Stimulated activated CD8-positive, alpha-beta memory T cell treated with anti-CD3 and anti-CD28 coated beads, Interleukin-7, amount 100 ng/mL, for 1 hour (primary cell): ENCODE measurements at places on chromosomes 3 and 15.

DNA sequence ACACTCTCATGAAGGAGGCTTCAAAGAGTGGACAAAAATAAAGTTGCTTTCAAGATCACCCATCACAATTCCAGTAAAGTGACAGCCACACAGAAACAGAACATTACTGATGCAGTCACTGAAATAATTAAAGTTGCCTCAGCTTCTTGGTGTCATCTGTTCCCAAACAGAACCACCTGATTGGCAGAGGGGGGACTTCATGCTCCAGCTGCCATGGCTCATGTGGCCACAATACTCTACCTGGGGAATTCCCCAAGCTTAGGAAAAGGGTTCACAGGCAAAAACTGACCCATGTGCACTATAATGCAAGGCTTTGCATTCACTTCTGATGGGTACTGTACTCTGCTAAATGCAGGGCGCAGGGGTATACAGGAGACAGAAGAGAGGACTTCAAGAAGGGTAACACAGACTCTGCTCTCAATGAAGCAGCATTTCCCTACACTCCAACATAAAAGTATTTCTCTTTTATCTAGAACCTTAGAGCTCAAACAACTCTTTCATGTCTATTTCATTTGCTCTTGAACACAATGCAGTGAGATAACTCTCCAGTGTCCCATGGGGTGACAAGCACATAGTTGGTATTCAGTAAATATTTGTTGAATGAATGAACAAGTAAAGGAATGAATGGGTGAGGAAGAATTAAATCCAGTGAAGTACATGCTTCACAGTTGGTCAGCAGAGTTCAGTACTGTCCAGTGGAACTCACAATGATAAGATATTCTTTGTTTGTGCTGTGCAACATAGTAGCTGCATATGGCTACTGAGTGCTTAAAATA lies 8.6 kb upstream of the CTNNB1 start:
- DNase-seq: no peak

GRCh38 chr15:33198541-33198940 lies 4.0 kb upstream of the FMN1 start:
- no peak for DNase-seq

- no peak for DNase-seq
Measured at GRCh38 chr3:127684871-127685707, 12.3 kb downstream of the ABTB1 start.

DNA sequence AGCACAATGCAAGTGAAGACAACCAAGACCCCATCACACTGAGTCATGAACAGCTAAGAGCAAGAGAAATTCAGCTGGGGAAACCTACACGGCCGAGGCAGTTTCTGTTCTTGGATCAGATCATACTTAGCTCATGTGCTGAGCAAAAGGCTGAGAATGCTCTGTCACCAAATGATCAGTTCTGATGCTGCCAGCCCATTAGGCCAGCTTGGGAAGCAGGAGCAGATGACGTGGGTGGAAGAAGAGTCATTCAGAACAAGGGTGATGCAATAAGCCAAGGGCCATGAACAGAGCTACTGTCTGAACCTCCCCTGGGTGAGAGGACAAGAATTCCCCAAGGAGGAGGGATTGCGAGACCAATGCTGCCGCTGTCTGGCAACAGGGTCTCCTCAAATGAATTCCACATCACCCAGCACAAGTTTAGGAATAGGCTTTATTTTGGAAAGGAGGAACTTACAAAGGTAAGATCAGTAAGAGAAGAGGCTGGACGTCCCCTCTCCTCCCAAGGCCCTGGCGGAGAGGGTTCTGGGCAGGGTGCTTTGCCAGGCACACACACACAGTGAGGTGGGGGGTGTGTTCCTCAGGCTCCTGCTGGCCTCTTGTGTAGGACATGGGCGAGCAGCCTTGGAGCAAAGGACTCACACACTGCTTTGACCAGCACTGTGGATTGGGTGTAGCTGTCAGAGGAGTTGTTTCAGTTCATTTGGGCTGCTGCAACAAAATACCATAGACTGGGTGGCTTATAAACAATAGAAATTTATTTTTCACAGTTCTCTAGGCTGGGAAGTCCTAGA lies 65.6 kb upstream of the CTXND1 start:
- no peak for DNase-seq

DNA sequence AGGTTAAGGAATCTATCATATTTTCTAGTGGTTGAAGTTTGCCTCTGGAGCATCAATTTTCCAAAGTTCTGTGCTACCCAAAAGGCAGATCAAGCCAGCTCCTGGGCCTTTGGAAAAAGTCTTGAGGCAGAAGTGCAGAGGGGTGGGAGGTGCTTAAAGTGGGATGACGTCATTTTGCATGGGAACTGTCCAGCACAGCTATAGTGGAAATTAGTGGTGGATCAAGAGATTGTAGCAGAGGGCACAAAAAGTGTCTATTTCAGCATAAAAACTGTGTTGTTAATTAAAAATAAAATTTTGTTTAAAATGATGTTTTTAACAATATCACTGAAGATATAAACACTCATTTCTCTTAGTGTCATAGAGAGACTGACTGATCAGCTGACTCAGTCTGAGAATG lies 221.9 kb downstream of the LRRN1 start:
- DNase-seq: no peak

- no peak for DNase-seq
Measured at GRCh38 chr3:147613725-147614124, 204.6 kb downstream of the ZIC1 start.
